Stimulated activated naive CD4-positive, alpha-beta T cell (primary cell): ENCODE measurements at places on chromosomes 12 and 14.

GRCh38 chr14:55688566-55688965 lies 108.6 kb downstream of the KTN1 start:
- no peak for DNase-seq

DNA sequence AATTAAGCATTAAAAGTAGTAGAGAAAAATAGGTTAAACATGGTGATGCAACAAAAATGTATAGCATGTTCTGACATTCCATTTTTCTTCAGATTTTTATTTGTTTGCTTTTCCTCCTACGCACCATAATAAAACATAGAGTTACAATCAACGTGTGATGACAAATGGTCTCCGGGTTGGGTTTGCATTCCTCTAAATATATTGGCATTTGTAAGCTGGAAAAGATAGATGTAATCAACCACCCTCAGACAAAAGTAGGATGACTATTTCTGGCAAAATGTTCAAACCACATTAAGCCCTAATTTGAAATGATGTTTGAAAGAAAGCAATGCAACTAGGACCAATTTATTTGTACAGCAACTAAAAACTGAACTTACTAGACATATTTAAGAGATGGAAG lies 58.4 kb downstream of the SLC25A21 start:
- no peak for DNase-seq

DNA sequence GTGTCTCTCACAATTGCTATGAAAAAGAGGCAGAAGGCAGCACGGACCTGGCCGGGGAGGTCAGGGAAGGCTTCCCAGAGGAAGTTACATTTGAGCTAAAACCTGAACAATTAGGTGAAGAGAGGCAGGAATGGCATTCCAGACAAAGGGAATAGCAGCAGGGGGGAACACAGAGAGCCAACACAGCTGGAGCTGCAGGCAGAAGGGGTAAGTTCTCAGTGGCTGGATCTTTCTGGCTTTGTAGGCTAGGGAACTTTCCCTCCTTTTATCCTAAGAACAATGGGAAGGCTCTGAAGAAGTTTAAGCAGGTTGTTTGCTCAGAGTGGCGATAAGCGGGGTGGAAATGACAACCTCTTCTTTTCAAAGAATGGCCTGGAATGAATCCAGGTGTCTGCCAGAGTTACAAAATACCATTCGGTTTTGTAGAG lies 100.0 kb downstream of the PRIMA1 start:
- DNase-seq: no peak

GRCh38 chr12:25644979-25645378 lies 91.9 kb upstream of the LMNTD1 start:
- DNase-seq: no peak

DNA sequence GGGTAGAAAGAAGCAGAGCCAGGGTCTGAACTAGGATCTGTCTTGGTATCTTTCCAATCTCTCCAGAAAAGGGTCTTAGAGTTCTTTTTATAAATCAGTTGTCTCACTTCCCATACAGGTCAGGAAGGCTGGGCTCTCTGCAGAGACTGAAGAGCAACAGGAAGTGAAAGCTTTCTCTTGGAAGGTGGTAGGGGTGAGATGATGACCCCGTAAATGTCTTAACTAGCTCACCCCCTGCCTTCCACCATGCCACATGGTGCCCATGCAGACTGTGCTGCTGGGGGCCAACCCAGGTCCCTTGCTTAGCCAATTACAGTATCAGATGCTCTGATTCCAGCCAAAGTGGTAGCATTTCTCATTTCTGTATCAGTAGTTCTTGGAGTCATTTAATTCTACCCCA lies 17.6 kb upstream of the RASSF8 start:
- DNase-seq: no peak

DNA sequence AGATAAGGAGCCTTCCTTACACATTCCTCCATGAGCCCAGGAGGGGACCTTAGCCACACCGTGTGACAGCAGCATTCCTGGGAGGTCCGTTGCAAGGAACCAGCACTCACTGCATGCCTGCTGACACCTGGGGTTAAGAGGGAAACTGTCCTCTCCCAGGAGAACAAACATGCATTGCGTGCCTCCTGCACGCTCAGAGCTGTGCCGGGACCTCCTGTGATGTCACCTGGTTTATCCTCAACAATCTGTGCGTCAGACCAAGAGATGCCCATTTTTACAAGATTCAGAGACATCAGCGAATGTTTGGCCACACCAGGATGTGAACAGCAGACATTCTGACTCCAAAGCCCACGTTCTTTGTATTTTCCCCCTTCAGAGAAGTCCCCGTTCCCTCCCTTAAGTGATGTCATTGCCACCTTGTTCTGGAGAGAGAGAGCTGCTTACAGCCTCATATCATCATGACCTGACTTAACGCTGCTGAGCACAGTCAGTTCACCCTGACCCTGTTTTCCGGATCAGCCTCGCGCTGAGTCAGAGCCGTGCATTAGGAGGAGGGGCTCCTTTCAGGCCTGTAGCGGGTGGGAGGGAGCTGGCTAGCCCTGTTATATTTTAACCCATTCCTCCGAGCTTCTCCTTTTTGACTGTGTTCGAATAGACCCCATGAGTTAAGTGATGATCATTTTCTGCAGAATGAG lies 36.2 kb downstream of the TMEM120B start:
- DNase-seq: no peak

GRCh38 chr12:7989827-7990491 lies 42.6 kb upstream of the FOXJ2 start:
- DNase-seq: no peak

- no peak for DNase-seq
Measured at GRCh38 chr14:94640721-94641631, 28.8 kb downstream of the SERPINA3 start.

GRCh38 chr14:32567543-32568384 lies 238.7 kb downstream of the AKAP6 start:
- no peak for DNase-seq

DNA sequence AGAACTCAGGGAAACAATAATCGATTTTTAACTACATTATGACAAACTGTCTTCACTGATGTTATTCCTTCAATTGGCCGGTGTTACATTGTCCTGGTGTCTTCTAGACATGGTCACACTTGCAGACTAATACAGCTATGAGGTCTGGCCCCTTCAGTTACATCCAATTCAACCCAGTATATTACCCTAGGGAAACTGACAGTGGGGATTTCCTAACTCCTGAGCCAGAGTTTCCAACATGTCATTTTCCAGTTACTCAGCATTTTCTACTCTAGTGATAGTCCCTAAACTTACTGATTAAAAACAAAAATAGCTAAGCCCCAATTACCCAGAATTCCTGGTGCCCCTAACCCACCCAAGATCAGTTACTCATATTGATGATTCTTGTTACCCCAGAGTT lies 21.1 kb downstream of the IFNG start:
- DNase-seq: no peak

DNA sequence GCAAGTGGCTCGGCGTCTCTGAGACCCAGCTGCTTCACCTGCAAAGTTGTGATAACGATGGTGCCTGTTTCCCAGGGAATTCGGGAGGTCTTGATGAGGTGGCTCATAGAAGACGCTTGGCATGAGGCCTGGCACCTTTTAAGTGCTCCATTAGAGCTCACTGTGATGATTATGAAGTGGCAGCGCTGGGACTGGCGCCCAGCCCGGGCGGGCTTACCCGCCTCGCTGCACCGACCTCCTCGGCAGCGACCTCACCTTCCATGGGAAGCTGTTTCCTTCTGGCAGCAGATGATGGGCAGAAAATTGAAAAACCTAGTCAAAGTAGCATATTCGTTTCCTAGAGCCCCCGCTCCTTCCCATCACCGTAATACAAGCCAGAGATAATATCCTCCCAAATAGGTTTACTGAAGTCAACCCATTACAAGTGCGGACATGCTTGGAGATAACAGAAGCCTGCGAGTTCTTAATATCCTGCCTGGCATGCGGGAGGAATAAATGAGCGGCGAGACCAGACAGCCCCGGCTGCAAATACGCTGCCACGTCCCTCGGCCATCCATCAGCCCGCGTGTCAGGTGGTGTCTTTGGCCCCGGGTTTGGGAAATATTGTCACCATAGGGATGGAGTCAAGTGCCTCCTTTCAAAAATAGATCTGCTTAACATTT lies 35.2 kb upstream of the DLK1 start:
- DNase-seq: no peak

DNA sequence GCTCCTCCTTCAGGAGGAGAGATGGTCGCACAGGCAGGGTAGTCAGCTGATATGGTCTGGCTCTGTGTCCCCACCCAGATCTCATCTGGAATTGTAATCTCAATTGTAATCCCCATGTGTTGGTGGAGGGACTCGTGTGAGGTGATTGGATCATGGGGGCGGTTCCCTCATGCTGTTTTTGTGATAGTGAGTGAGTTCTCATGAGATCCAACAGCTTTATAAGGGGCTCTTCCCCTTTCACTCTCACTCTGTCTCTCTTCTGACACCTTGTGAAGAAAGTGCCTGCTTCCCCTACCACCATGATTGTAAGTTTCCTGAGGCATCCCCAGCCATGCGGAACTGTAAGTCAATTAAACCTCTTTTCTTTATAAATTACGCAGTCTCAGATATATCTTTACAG lies 218.9 kb upstream of the TMTC1 start:
- DNase-seq: no peak

- DNase-seq: no peak
Measured at GRCh38 chr12:53657041-53657440, 18.8 kb downstream of the ATP5MC2 start.

- no peak for DNase-seq
Measured at GRCh38 chr14:30808576-30808975, 65.8 kb upstream of the COCH start.

DNA sequence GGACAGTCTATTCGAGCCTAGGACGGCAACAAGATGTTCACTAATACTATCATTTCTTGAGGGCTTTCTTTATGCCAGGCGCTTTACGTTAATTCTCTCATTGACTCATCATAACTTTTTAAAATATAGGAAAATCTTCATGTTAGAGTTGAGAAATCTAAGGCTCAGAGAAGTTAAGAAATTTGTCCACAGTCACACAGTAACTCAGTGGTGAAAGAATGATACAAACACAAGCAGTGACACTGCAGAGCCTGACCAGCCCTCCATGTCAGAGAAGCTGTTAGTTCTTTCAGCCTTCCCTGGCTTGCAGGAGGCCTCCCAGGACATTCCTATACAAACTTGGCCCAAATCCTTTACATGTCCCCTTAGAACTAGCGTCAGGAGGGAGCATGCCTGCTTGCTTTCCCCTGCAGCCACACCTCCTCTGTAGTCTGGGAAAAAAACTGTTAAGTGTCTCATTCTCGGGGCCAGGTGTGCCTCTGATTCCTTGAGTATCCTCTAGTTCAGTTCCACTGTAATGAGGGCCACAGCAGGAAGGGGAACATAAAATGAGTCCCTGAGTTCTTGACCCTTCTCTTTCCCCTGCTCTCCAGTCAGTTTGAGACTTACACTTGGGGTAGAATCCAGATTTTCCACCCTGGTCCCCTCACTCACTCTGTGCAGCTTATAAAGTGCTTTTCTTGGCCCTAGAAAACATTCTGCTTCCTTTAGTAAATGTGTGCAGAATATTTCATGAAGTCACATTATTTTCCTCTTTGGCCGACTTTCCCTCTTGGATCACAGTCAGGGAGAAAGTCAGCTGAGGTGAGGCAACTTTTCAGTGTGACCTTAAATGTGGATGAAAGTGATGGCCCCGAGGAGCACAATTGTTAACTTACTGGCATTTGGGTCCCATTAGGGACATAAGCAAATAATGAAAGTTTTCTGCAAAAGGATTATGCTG lies 152.2 kb upstream of the HIF1A start:
- DNase-seq: no peak

GRCh38 chr14:25607192-25607591 lies 557.2 kb upstream of the STXBP6 start:
- DNase-seq: no peak

DNA sequence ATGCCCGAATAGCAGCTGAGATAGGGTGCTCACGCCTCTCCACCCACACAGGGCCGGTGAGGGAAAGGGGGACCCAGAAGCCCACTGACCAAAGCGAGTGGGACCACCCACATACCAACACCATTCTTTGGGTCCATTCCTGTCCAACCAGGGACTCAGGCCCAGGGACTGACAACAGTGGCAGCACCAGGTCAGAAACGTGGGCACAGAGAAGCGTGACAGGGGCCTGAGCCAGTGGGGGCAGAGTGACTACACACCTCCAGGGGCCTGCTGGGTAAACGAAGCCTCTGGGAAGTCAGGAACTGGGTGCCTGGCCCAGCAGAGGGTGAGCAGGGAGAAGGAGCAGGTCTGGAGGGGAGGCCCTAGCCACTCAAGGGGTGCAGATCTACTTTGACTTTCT lies 13.7 kb downstream of the SPRYD3 start:
- no peak for DNase-seq
